Activated T-helper 17 cell treated with anti-CD3 and anti-CD28 coated beads, Interleukin-2, amount 50 U/mL, for 72 hours (primary cell): ENCODE measurements at places on chromosomes 16 and 17.

DNA sequence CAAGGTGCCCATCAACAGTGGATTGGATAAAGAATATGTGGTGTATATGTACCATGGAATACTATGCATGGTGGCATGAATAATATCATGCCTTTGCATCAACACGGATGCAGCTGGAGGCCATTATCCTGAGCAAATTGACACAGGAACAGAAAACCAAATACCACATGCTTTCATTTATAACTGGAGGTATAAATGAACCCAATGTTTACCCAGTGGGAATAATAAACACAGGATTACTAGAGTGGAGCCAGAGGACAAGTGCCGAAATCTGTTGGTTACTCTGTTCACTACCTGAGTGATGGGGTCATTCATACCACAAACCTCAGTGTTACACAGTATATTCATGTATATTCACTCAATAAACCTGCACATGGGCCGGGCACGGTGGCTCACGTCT is 125.2 kb downstream of the CDH11 start:
- no peaks in the 10 kb centered on the region for H3K36me3 ChIP-seq
- no peak for ATAC-seq
- H3K4me3 ChIP-seq, result no peak overlapping the region
- no peaks in the 10 kb centered on the region for H3K4me1 ChIP-seq
- H3K27me3 ChIP-seq, result no peaks in the 10 kb centered on the region
- no peak overlapping the region for H3K27ac ChIP-seq

DNA sequence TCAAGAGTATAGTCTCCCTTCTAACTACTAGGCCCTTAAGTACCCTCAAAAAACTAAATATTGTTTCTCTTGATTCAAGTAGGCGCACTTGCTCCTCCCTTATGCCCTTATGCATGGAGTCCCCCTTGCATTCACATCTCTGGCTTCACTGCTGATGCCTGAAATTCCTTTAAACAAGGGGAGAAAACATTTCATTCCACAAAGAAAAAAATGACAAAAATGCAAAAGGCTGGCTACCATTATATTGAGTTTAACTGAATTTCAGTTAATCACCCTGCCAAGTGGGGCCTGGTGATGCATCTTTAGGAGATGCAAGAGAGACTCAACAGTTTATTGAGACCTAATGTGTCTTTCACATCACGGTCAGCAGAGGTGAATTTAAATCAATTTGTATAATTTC is 35.6 kb downstream of the CRLF3 start:
- ATAC-seq, result no peak
- H3K36me3 ChIP-seq, result peaks cover 100% of the 10 kb centered on the region
- H3K4me3 ChIP-seq, result peak overlapping the region; percentile 3

- ATAC-seq, result no peak
- no peaks in the 10 kb centered on the region for H3K36me3 ChIP-seq
- H3K27ac ChIP-seq, result no peak overlapping the region
- no peaks in the 10 kb centered on the region for H3K4me1 ChIP-seq
These were observed 15.0 kb downstream of the HNF1B start for GRCh38 chr17:37729905-37730304.

GRCh38 chr17:76982408-76983074 is 114.3 kb downstream of the MGAT5B start:
- H3K27me3 ChIP-seq, result no peaks in the 10 kb centered on the region
- ATAC-seq, result peak; percentile 9
- H3K36me3 ChIP-seq, result no peaks in the 10 kb centered on the region
- peaks cover 4% of the 10 kb centered on the region for H3K4me1 ChIP-seq
- no peak overlapping the region for H3K27ac ChIP-seq

DNA sequence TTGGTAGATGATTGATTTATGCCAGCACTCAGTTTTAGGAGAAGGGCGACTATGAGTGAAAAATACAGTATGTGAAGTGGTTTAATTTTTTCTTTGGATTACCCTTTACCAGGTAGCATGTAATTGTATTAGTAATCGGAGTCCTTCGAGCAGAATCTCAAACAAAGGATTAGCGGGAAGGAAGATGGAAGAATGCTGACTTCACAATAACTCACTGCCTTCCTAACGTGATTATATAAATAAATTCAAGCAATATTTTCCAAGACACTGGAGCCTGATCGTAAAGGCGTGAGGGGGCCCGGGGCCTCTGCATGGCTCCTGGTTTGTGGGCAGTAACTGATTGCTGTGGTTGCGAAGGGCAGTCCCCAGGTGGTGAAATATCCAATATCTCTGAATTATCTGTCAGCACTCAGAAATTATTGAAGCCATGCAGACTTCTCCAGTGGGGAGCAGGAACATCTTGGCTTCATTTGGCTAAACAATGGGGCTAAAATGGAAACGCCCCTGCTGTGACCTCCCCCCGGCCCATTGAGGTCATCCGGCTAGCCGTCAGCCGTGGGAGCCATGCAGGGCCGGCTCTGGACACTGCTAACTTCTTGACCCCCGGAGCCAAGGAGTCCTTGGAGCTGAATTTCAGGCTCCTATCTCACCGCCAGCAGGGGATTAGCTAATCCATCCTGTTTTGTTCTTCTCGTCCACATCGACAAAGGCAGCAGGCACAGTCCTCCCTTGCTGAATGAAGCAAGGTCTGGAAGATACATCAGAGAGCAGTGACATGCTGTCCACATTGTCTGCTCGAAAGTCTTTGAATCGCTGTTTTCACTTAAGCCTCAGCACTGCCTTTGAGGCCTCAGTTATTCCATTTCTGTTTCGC is 295.9 kb upstream of the N4BP1 start:
- H3K36me3 ChIP-seq, result no peaks in the 10 kb centered on the region
- no peaks in the 10 kb centered on the region for H3K4me1 ChIP-seq
- H3K27me3 ChIP-seq, result no peaks in the 10 kb centered on the region
- no peak for ATAC-seq
- H3K27ac ChIP-seq, result no peak overlapping the region
- no peak overlapping the region for H3K4me3 ChIP-seq

DNA sequence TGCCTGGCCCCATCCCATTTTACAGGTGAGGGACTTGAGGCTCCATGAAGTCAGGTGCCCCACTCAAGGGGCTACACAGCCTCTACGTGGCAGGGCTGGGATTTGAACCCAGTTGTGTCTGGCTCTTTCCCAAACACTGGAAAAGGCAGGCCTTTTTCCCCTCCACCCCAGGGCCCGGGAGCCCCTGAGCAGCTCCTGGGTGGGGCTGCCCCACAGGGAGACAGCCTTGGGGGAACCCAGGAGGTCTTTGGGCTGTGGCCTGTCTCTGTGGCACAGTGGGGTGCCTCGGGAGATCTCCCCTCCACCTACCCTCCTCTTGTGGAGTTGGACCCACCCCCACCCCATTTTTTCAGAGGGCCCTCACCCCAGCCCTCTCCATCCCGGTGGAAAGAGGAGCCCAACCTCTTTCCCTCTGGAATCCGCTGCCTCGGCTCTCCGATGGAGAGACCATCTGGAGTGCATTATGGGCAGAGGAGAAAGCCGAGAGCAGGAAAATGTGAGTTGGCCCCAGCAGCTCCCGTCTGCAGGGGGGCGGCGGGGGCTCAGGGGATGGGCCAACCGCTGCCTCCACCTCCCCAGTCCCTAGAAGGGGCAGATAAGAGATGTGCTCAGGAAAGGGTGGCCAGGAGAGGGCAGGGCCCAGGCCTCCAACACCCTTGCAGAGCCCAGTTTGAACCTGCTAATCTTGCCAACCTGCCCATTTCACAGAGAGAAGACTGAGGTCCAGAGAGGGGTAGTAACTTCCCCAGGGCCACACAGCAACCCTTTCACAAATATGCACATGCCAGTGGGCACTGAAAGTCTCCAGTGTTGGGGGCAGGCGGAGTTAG is 15.4 kb upstream of the TMEM92 start:
- no peaks in the 10 kb centered on the region for H3K36me3 ChIP-seq
- H3K27me3 ChIP-seq, result peaks cover 16% of the 10 kb centered on the region
- no peak for ATAC-seq
- H3K27ac ChIP-seq, result no peak overlapping the region
- H3K4me1 ChIP-seq, result no peaks in the 10 kb centered on the region
- no peak overlapping the region for H3K4me3 ChIP-seq

- no peaks in the 10 kb centered on the region for H3K27me3 ChIP-seq
- no peak overlapping the region for H3K4me3 ChIP-seq
- H3K4me1 ChIP-seq, result peaks cover 11% of the 10 kb centered on the region
- H3K27ac ChIP-seq, result no peak overlapping the region
These were observed 6.4 kb downstream of the CIAO3 start for GRCh38 chr16:734208-734980.

DNA sequence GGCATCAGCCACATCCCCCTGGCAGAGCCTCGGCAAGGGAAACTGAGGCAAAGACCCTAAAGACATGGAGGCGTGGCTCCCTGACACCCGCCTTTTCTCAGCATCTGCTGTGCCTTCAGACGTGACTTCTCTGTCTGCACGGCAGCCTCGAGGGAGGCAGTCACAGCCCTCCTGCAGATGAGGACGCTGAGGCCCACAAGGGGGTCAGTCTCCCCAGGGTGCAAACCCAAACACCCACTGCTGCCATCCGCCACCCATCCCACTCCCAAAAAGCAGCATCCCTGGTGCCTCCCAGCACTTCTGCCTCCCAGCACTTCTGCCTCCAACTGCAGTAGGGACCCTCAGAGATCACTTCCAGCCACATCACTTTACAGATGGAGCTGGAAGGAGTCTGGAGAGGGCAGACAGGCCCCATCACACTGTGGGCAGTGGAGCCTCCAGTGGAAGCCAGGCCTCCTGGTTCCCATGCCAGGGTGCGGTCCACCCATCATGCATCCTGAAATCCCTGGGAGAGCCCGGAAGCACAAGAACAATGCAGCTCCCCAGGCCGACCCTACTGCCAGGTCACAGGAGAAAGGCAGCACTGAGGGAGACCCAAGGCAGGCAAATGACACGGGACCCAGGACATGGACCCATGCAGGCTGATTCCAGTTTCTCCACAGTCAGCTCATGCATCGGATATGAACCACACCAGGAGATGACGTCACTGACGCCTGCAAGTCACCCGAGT is 23.8 kb downstream of the KDM8 start:
- peak overlapping the region; percentile 7 for H3K27ac ChIP-seq
- H3K4me1 ChIP-seq, result peaks cover 28% of the 10 kb centered on the region
- H3K36me3 ChIP-seq, result peaks cover 62% of the 10 kb centered on the region
- ATAC-seq, result no peak

GRCh38 chr16:9203956-9204355 is 112.5 kb downstream of the HAPSTR1 start:
- H3K4me1 ChIP-seq, result no peaks in the 10 kb centered on the region
- ATAC-seq, result no peak
- H3K36me3 ChIP-seq, result no peaks in the 10 kb centered on the region
- H3K27ac ChIP-seq, result no peak overlapping the region
- H3K27me3 ChIP-seq, result peaks cover 20% of the 10 kb centered on the region
- H3K4me3 ChIP-seq, result no peak overlapping the region

GRCh38 chr17:30251931-30252330 is 16.4 kb upstream of the SLC6A4 start:
- peaks cover 82% of the 10 kb centered on the region for H3K36me3 ChIP-seq
- H3K4me1 ChIP-seq, result no peaks in the 10 kb centered on the region
- no peak overlapping the region for H3K27ac ChIP-seq
- ATAC-seq, result no peak
- H3K27me3 ChIP-seq, result no peaks in the 10 kb centered on the region

DNA sequence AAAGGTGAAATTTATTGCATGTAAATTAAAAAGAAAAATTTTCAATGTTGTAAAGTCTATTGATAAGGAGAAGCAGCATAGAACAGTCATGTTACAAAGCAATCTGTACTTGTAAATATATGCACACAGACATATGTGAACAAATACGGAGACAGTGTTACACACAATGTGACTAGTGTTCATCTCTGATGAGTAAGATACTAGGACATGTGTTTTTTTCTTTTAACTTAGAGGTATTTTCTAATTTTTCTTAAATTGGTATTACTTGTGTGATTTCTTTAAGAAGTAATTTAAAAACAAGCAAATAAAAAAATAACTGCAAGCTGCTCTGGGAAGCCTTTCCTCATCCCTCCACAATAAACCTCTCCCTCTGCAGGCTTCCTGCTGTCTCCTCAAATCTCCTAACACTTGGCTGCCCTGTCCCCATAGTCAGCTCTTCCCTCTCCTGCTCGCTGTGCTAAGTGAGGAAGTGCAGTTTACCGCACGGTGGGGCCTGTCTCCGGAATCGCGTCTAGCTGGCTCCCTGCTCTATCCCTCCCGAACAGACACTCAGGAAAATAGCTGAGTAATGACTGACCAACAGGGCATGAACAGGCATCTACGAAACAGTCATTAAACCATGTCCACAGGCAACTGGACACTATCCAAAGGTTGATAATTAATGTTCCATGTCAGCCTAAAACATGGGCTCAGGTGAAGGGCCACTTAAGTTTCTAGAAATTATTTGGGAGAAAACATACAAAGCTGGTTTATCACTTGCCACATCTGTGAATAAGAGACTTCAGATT is 35.9 kb downstream of the CMTM4 start:
- no peaks in the 10 kb centered on the region for H3K4me1 ChIP-seq
- H3K36me3 ChIP-seq, result no peaks in the 10 kb centered on the region
- no peak overlapping the region for H3K27ac ChIP-seq
- H3K4me3 ChIP-seq, result no peak overlapping the region

DNA sequence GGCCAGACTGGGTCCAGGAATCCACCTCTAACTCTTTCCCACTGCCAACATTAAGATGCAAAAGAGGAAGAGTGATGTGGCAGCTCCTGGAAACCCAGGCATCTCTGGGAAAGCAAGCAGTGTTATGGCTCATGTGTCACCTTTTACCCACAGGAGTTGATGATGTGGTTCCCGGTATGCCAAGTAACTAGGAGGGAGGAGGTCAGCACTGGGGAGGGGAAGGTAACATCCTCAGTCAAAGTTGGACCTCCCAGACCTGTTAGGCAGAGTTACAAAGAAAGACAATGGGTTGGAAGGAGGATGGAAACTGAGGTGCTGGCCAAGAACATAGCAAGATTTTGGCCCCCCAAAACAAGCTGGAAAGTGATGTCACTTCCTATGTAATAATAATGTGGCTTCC is 11.4 kb downstream of the KRABD2 start:
- peaks cover 21% of the 10 kb centered on the region for H3K36me3 ChIP-seq
- no peaks in the 10 kb centered on the region for H3K27me3 ChIP-seq

- H3K4me1 ChIP-seq, result no peaks in the 10 kb centered on the region
- H3K27ac ChIP-seq, result no peak overlapping the region
- H3K27me3 ChIP-seq, result peaks cover 17% of the 10 kb centered on the region
These were observed 60.7 kb upstream of the NKD1 start for GRCh38 chr16:50487528-50487927.

- H3K4me3 ChIP-seq, result peak overlapping the region; percentile 56
- no peaks in the 10 kb centered on the region for H3K36me3 ChIP-seq
- peaks cover 13% of the 10 kb centered on the region for H3K27me3 ChIP-seq
These were observed 464 bp downstream of the RUNDC3A start for GRCh38 chr17:44308865-44309264.

GRCh38 chr16:20285993-20286499 is 41.3 kb downstream of the GP2 start:
- H3K36me3 ChIP-seq, result no peaks in the 10 kb centered on the region
- H3K4me1 ChIP-seq, result no peaks in the 10 kb centered on the region
- H3K27me3 ChIP-seq, result peaks cover 9% of the 10 kb centered on the region
